ENCODE measurements at places on chromosomes 5 and 9.
A peak's percentile ranks its signal among the peaks of the same experiment; 100 is the strongest.

DNA sequence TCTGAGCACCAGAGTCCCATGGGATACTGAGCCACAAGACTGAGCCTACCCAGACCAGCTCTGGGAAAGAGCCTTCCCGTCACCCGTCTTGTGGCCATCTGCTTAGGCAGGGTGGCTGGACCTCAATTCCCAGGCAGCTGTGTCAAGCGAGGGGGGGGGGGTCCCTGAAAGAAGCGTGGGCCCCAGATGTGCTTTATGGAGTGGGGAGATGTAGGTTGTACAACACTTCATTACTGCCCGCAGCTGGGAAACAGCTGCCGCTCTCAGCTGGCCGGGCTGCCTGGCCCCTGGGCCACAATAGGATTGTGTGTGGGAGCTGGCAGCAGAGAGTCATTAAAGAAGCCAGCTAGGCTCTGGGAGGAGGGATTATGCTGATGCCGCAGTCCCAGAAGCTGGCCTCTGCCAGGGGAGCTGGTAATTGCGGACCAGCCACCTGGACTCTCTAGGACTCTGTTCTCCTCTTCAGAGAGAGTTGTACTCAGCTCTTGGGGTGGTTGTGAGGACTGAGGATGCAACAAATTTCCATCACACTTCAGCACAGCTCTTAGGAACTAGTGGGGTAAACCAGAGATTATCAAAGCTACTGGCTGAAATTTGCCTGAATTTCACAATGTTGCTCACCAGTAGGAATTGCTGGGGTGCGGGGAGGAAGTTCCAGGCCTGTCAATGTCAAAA, 145.4 kb downstream of the GADD45G start:
- H3K27ac ChIP-seq: no peak overlapping the region
- no peaks in the 10 kb centered on the region for H3K27me3 ChIP-seq
- H3K4me3 ChIP-seq: no peak overlapping the region
- H3K36me3 ChIP-seq: no peaks in the 10 kb centered on the region
- no peaks in the 10 kb centered on the region for H3K4me1 ChIP-seq

GRCh38 chr5:59445741-59446140, 447.8 kb downstream of the PDE4D start:
- no peaks in the 10 kb centered on the region for H3K27me3 ChIP-seq
- H3K4me1 ChIP-seq: no peaks in the 10 kb centered on the region
- no peak overlapping the region for H3K4me3 ChIP-seq
- no peak overlapping the region for H3K27ac ChIP-seq
- DNase-seq: no peak

GRCh38 chr5:41532485-41532884, 22.1 kb upstream of the PLCXD3 start:
- H3K4me3 ChIP-seq: no peak overlapping the region
- H3K27ac ChIP-seq: no peak overlapping the region
- no peaks in the 10 kb centered on the region for H3K4me1 ChIP-seq
- H3K36me3 ChIP-seq: no peaks in the 10 kb centered on the region

DNA sequence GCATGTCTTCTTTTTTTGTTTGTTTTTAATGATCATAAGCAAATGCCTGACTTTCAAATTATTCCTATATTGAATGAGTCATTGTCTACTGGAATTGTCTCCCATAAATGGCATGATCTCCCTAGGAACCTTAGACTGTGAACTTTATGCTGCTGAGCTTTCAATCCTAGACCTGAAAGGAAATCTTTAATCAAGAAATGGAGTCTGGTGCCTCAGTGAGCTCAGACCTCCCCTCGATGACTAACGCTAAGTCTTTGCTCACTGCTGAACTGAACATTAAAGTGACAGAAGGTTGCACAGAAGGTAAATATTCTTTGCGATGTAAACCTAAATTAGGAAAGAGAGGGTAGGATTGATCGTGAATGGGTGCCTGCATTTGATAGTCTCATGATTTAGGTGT, 745.2 kb upstream of the WWC1 start:
- DNase-seq: no peak
- H3K27ac ChIP-seq: no peak overlapping the region
- H3K4me3 ChIP-seq: no peak overlapping the region
- H3K4me1 ChIP-seq: no peaks in the 10 kb centered on the region

GRCh38 chr9:25310961-25311360, 367.3 kb downstream of the TUSC1 start:
- H3K27ac ChIP-seq: no peak overlapping the region
- no peaks in the 10 kb centered on the region for H3K4me1 ChIP-seq
- DNase-seq: no peak
- no peaks in the 10 kb centered on the region for H3K36me3 ChIP-seq
- no peaks in the 10 kb centered on the region for H3K27me3 ChIP-seq
- no peak overlapping the region for H3K4me3 ChIP-seq

- no peak overlapping the region for H3K27ac ChIP-seq
- DNase-seq: no peak
- H3K4me1 ChIP-seq: no peaks in the 10 kb centered on the region
- H3K36me3 ChIP-seq: no peaks in the 10 kb centered on the region
- peaks cover 41% of the 10 kb centered on the region for H3K27me3 ChIP-seq
Measured at GRCh38 chr9:135303280-135303647, 176.3 kb upstream of the PPP1R26 start.

DNA sequence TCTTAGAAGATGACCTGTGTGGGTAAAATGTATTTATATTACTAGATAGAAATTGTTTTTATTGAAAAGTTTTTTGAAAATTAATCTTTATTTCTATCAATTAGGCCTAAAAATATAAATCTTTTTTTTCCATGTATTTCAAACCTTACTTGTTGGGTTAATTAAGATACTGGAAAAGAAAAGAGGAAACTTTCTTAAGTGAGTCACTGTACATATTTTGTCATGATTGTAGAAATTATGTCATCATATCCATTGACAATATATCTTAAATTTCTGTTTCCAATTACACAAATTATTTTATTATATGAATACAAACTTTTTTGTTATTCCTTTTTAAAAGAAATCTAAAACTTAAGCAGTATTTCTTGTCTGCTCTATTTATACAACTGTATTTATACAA, 53.1 kb downstream of the RETREG1 start:
- H3K4me1 ChIP-seq: no peaks in the 10 kb centered on the region
- H3K4me3 ChIP-seq: no peak overlapping the region
- DNase-seq: no peak
- no peak overlapping the region for H3K27ac ChIP-seq
- H3K27me3 ChIP-seq: no peaks in the 10 kb centered on the region
- H3K36me3 ChIP-seq: no peaks in the 10 kb centered on the region

DNA sequence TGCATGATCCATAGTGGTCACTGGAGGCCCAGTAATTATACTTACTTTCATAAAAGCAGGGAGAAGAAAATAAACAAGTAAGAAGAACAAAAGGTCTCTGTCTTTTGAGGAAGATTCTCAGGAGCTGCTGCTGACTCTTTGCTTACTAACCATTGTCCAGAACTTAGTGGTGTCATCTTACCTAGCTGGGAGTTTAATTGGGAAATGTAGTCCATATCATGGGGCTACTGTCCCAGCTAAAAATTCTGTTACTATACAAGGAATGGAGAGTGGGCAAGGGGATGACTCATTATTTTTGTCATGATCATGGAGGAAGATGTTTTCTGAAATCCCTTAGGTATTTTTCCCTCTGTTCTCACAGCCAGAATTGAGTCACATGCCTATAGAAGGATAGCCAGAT, 639.3 kb downstream of the MTRR start:
- H3K4me1 ChIP-seq: no peaks in the 10 kb centered on the region
- H3K4me3 ChIP-seq: no peak overlapping the region
- H3K27me3 ChIP-seq: no peaks in the 10 kb centered on the region
- H3K36me3 ChIP-seq: no peaks in the 10 kb centered on the region
- DNase-seq: no peak
- H3K27ac ChIP-seq: no peak overlapping the region

DNA sequence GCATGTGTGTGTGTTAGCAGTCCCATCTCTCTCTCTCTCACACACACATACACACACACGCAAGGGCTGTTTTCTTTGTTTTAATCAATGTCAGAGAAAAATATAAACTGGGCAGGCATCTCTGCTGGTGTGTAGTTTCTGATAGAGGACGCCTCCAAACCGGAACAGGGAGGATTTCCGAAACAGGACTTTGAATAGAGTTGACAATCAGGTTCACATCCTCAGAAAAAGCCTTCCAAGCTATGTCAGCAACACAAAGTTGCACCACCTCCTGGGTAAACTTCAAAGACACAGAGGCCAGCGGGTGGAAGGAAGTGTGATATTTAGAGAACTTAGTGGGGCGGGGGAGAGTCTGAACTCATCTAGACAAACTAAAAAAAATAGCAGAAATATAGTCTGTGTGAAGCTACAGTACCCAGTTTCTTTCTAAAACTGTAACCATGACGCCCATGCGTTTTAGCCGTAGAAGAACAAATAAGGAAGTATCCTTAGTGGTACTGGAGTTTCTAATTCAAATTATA, 1.2 kb downstream of the ST8SIA4 start:
- no peaks in the 10 kb centered on the region for H3K36me3 ChIP-seq
- peak overlapping the region; percentile 76 for H3K27ac ChIP-seq
- DNase-seq: peak; percentile 53
- peaks cover 48% of the 10 kb centered on the region for H3K27me3 ChIP-seq
- H3K4me3 ChIP-seq: no peak overlapping the region
